ENCODE measurements at places on chromosomes 11 and 22.
A peak's percentile ranks its signal among the peaks of the same experiment; 100 is the strongest.

DNA sequence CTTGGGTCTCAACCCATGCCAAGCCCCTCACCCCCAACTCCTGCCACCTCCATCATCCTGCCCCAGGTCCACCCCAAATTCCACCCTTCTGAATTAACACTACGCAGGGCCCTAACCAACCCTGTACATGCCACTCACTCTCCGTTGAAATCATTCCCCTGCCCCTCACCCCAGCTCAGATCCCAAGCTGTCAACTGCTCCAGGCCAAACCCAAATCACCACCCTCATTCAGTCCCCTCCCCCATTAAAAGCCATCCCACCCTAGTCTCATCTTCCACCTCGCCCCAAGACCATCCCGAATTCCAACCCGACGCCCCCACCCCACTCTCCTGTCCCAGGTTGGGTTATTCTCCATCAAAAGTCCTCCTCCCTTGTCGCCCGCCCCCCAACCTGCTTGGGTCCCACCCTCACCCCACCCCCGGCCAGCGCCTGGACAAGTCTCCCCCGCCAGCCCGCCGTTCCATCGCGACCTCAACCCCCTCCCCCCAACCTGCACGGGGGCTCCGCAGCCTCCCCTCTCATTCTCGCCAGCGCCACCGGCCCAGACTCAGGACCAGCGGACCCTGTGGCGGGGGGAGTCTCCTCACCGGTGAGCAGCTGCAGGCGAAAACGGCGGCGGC, 466 bp downstream of the FAM168A start:
- DNase-seq: no peak

DNA sequence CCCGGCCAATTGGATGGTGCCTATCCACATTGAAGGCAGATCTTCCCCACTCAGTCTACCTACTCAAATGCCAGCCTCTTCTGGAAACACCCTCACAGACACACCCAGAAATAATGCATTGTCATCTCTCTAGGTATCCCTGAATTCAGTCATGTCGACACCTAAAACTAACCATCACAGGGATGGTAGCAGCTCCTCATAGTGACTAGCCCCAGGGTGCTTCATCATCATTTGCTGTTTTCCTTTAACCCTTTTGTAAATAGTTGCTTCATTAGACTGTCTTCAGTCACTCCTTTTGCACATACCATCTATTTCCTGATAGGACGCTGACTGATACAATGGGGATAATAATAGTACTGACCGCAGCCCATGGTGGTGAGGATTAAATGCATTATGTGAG, 18.8 kb upstream of the AMOTL1 start:
- DNase-seq: no peak

DNA sequence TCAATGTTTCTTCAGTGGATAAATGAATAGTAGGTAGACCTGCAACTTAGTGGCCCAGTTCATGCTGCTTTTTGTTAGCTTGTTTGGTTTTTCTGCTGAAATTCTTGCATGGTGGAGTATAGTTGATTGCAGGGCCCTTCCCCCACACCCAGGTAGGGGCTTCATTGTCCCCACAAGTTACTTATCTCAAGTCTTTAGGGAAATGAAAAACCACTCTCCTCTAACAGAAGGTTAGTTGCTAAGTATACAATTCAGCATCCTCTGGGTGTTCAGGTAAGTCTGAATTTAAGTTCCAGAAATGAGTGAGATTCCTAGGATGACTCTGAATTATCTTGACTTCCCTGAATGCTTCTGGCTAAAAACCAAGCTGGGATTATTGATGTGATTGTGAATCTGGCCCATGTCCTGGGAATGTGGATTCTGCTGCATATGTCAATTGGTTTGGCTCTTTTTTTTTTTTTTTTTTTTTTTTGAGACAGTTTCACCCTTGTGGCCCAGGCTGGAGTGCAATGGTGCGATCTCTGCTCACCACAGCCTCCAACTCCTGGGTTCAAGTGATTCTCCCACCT, 40.3 kb downstream of the BCL2L13 start:
- no peak for DNase-seq

DNA sequence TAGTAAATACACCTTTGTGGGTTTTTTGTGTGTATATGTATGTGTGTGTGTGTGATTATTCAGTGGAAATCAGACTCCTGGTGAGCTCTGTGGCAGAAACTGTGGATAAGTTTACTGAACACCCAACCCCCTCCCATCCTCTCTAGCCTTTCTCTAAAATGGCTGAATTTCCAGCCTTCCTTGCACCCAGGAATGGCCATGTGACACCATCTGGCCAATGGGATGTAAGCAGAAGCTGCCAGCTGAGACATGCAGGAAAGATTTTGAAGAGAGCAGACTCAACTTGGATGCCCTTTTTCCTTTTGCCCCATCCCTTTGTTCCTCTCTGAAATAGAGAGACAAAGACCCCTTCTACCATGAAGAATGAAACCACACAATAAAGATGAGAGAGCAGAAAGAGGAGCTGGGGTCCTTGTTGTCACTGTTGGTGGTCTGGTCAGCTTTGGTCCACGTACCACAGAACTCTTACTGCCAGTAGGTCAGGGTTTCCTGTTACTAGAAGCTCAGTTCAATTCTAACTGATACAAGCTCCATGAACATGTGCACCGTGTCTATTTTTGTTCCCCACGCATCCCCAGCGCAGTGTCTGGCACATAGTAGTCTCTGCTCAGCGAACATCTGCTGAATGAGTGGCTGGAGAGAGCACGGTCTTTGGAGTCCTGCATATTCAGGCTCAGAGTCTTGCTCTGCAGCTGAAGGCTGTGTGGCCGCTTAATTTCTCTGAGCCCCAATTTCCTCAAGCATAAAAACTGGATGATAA, 57.5 kb downstream of the SEZ6L start:
- no peak for DNase-seq

DNA sequence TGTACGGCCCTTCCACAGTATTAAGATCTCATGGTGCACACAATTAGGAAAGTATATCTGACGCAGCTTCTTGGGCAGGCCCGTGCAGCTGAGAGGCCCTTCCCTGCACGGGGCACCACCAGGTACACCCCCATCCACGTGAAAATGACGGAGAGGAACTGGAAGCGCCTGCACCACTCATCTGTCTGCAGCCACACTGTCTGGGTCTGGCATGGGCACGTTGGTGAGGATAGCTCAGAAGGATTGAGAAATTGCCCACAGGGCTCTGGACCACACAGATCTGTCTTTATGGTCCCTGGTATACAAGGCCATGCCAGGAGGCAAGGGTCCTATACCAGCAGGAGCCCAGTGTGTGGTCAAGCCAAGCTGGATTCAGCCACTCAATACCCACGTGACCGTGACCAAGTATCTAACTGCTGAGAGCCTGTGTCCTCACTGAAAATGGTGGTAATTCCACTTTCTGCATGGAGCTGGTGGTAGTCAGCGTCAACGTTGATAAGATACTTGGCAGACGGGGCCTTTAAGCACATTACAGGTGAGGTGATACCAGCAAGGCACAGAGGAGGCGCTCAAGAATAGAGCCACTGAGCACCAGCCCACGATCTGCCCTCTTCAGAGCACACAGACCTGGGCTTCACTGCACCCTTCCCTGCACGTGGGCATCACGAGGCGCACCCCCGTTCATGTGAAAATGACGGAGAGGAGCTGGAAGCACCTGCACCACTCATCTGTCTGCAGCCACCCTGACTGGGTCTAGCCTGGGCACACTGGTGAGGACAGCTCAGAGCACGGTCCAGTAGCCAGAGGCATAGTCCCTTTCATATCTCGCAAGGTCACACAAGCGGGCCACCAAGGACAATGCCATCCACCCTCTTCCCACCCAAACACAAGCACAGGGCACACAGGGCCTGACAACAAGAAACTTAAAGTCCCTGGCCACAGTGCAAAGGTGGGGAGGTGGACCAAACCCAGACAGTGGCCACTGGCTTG, 28.4 kb downstream of the SHANK2 start:
- DNase-seq: no peak

- DNase-seq: no peak
Measured at GRCh38 chr11:60084631-60085273, 3.7 kb upstream of the MS4A2 start.

DNA sequence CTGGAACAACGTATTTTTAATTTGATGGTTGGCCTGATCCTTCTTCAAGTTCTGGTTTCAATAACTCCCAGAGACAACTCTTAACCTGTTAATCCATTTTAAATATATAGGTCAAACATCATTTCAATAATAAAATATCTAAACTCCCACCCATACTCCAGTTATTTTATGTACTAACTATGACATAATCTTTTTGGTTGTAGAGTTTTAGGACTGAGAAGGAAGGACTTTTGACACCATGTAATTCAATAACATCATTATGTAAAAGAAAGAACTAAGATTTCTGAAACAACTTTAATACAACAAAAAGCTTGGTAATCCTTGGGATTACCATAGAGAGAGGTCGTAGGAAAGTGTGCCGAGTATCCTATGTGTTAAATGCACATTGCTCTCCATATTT, 31.5 kb downstream of the VSIG10L2 start:
- DNase-seq: no peak

GRCh38 chr11:33930317-33931021, 38.6 kb upstream of the LMO2 start:
- DNase-seq: peak; percentile 27
